ENCODE measurements at places on chromosomes 2 and 18.

- DNase-seq: no peak
Observed at GRCh38 chr2:48954935-48955334, 199.4 kb downstream of the FSHR start.

- DNase-seq: no peak
Observed at GRCh38 chr2:54372361-54372760, 83.8 kb upstream of the SPTBN1 start.

DNA sequence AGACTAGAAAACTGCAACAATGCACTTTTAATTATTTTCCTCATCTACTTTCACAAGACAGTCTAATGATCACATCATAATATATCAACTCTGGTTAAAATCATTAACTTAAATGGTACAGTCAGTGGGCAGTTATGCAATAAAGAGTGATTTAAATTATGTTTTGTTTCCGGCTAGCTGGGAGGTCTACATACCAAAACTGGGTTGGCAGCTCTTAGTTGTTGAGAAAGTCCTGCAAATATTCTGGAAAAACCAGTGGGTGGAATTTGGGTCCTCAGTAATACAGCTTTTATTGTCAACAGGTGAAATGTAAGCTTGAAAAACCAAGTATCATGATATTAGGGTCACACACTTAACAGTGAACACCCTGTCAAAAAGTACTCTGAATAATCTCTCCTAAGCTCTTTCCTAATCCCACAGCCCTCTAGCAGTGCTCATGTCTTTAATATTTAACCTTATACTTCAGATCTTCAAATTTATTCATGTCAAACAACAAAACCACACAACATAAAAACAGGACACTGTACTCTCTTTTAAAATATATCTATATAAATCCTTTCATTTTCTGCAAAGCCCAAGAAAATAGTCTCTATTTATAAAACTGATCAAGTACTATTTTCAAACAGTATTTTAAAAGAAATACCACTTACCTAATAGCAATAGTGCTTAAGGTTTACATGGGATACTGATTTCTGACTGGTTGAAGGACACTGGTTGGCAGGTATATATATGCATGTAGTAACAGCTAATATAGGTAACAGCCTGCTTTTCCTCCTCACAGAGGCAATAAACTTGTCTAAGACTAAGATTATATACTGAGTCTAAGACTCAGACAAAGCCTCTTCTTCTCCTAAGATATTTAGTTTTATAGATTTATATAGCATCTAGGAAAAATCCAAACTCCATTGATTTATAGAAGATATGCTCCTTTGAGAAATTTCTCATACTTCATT, 103.8 kb downstream of the GAREM1 start:
- DNase-seq: no peak

GRCh38 chr2:30758191-30758651, 49.0 kb downstream of the CAPN13 start:
- no peak for DNase-seq

- DNase-seq: no peak
Observed at GRCh38 chr2:47488870-47489584, 86.1 kb downstream of the MSH2 start.

DNA sequence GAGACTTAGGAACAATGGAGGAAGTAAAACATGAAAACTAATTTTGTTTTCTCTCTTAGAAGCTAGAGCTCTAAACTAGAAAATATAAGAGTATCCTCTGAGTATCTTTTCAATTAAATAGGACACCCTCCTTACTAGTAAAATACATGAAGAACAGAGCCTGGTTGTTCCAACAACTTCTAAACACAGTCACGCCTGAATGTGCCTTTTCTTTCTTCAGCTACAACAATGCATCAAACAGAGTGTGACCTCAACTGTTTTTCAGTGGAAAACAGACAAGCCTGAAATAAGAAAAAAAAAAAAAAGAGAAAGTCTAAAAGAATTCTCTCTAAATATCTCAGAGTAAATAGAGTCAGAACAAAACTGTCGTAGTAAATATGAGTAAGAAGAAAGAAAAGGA, 928.8 kb downstream of the CNTNAP5 start:
- DNase-seq: no peak

DNA sequence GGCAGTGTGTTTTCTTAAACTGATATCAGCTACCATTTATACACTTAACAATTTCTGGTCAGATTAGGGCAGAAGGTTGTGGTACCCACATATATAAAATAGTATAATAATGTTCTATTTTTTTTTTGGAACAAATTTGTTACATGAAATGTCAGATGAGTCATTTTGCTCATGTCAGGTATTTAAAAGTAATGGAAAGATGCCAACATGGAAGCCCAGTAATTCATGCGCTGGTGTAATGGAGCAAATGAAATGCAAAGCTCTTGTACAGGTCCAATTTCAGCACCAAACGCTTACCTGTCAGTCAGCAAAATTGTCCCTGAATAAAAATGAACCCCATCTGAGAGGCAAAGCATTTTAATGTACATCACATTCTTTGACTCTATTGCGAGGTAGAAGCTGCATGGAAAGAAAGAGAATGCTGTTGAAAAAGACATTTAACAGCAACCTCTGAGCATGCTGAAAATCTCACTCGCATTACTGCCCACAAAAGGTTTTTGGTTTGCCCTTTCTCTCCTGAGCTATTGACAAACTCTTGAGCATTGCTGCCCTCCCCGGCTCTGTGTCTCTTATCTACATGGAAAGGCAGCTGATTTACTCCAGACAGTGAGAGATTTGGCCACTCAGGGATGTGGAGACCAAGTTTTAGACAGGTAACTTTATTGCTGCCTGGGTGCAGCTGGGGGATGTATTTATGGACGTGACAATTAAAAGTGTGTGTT, 217.5 kb downstream of the CAMKMT start:
- DNase-seq: no peak

GRCh38 chr2:24162494-24162893, 12.4 kb upstream of the FAM228A start:
- no peak for DNase-seq

- DNase-seq: peak; percentile 40
Observed at GRCh38 chr2:203427061-203427460, 98.9 kb downstream of the ABI2 start.

Measured in suppressor macrophage (primary cell).